ENCODE measurements at places on chromosomes 7 and 10.

GRCh38 chr10:6729861-6730344, 149.8 kb upstream of the PRKCQ start:
- no peak for DNase-seq

DNA sequence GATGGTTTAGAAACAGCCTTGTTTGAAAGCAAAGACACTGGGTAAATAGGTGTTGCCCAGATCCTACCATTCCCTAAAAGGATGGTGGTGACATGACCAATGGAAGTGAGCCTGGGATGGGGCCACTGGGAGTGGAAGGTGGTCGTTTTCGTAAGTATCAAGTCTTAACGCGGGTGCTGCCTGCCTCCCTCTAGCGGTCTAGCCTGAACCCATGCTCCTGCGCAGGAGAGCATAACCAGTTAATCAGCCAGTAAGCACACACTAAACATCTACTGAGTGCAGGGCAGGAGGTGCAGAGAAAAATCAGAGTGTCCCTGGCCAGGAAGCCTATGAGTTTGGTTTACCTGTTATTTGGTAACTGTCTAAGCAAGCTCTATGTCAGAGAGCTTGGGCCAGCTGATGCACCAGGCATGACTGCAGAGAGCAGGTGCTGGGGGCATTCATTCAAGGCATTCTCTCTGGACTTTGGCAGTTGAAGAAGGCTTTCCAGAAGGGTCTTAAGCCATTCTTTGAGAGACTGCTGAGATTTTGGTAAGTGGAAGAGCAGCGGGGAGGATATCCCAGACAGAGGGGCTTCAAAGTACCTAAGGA, 930 bp downstream of the GARIN1A start:
- no peak for DNase-seq

DNA sequence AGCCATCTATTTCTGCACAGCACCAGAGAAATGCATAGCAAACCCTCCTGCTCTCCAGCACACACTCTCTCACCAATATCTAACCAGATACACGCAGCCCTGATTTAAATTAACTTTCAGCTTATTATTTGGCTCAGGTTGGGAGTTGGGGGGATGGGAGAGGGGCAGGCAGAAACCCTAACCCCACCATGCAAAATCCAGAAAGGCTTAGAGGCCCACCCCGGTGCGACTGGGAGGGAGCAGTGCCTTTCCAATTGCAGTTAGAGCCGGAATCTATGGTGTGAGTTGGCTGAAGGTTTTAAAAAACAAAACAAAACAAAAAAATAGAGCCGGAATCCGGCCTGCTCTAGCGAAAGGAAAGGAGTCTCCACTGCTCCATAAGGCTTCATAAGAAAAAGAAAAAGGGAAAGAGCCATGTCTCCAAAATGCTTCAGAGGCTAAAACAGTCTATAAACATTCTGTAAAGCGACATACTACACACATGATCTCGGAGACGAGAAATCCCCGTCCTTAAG, 2.9 kb downstream of the IGF2BP3 start:
- no peak for DNase-seq

DNA sequence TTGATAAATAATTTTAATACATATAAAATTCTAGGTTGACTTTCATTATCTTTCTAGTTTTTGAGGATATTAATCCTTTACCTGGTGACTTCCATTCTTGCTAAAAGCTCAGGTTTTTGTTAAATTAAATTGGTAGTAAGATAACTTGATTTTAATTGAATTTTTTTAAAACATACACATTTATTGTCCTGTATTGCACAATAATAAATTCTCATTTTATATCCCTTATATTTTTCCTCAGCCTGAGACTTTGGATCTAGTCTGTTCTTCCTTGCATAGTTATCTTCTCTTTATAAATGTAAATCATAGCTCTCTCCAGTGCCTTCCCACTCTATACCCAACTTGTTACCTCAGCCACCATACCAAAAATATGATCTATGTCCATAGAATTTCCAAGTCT, 212.9 kb upstream of the CNTNAP2 start:
- DNase-seq, result no peak

DNA sequence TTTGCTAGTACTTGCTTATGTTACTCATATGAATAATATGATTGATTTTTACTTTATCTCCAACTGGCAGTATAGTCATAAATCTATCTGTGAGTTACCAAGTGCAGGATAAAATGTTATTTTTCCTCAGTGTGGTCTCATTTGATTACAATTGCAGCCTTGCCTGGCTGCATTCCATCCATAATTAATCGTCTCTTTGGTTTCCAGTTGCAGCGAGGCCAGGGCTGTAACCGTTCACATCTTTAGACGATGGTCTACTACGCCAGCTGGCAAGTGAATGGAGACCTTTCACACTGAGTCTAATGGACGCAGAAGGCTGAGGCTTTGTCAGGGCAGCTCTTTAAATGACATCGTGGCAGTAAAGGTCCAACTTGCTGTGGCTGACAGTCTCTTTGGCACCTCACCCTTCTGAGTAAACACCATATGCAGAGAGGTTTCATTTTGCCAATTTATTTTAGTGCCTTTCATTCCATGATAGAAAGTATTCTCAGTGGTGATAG, 84.0 kb downstream of the ARL4A start:
- DNase-seq, result no peak

DNA sequence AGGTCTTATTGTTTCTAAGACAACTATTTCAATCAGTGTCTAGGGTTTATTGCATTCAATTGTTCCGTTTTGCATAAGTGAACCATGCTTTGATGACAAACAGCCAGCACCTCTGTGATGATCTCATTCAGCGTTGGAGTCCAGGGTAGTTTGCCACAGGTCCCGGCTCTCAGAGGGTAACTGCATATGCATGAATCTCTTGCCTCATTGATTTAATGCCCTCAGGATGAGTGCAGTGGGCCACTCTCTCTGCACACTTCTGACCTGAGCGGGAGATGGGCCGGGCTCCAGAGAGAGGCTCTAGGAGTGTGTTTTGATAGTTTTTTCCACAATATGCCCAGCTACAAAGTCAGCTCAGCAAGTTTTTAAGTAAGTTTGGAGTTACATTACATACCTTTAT, 83.9 kb downstream of the HECW1 start:
- no peak for DNase-seq

DNA sequence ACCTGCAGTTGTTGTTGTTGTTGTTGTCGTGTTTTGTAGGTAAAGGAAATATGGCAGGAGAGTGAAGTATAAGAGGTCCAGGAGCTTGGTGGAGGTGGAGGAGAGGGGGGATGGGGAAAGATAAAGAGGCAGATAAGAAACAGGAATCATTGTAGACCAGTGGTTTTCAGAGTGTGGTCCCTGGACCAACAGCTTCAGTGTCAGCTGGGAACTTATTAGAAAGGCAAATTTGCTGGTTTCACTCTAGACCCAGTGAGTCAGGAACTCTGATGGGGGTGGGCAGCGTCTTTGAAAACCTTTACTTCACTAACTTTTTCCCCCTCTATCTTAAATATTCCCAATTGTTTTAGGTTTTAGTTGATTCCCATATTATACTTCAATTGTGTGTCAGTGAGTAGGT, 241.5 kb downstream of the AUTS2 start:
- no peak for DNase-seq

DNA sequence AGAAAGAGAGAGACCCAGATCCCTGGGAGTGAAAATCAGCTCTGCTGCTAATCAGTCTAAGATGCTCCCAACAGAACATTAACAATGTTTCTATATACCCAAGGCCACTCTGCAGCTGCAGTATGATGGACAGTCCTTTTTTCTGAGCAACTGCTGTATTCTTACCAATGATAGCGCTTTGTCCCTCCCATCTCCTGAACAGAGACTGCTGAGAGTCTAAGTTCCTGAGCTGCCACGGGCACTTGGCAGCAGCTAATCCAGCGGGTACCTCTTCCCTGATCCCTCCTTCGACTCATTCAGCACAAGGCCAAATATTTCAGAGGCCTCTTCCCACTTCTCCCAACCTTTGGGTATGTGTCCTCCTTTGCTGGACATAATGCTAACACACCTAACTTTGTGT, 7.7 kb downstream of the CPVL start:
- DNase-seq, result no peak

- DNase-seq, result no peak
These were observed 88.6 kb downstream of the SEC23IP start for GRCh38 chr10:119980956-119981750.

GRCh38 chr10:5655121-5655520, 11.3 kb downstream of the ASB13 start:
- no peak for DNase-seq
